ENCODE measurements at places on chromosomes 13 and 19.

DNA sequence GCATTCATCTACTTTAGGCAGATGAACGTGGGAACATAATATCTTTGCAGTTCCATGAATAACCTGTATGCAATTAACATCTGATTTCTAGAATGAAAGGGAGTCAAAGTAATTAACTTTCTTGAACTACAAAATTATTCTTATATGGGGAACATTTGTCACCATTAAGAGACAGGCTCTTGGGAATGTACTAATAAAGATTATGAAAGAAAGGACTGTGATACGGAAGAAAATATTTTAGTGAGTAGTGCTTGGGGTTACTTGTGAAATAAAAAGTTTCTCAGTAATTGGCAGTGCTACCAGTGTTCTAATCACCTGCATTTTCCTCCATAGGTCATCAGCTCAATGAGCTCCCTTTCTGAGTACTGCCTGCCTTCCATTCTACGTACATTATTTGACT lies 85.4 kb downstream of the FRY start:
- no peak for DNase-seq

DNA sequence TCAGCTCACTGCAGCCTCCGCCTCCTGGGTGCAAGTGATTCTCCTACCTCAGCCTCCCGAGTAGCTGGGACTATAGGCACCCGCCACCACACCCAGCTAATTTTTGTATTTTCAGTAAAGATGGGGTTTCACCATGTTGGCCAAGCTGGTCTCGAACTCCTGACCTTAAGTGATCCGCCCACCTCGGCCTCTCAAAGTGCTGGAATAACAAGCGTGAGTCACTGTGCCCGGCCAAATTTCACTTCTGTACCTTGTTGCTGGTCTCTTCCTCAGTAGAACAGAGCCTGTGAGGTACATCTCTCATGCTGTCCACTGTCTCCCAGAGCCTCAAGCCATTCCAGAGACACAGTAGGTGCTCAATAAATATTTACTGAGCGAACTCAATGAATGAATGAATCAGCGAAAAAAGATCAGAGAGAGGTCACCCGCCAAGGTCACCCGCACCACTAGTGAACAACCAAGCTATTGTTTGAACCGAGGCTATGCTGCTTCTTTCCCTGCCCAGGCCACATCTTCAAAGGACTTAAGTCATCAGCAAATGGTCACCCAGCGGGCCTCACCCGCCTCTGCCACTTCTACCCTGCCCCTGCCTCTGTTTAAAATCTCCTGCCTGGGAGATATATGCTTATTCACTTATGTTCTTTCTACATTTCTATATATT lies 9.3 kb downstream of the TMEM143 start:
- no peak for DNase-seq

- no peak for DNase-seq
Measured at GRCh38 chr13:91228108-91228507, 119.4 kb upstream of the MIR17HG start.

- no peak for DNase-seq
Measured at GRCh38 chr13:98133946-98134345, 8.9 kb upstream of the FARP1 start.

- DNase-seq, result peak; percentile 32
Measured at GRCh38 chr19:45455707-45456499, 11.9 kb upstream of the FOSB start.

DNA sequence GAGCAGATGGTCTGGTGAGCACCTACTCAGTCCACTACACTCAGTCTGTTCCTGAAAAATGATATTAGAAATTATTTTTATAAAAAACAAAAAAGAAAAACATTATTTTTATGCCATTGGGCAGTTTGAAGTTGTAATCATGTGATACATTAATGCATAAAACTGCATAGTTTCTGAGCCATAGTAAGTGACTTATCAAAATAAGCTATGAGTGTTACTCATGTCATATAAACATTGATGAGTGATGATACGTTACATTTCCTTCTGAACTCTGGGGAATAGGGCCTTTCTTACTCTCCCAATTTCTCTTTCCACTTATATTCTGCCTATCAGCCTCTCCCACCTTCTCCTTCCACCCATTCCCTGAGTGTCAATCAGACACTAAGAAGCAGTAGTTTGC lies 8.9 kb downstream of the ZNF805 start:
- no peak for DNase-seq

DNA sequence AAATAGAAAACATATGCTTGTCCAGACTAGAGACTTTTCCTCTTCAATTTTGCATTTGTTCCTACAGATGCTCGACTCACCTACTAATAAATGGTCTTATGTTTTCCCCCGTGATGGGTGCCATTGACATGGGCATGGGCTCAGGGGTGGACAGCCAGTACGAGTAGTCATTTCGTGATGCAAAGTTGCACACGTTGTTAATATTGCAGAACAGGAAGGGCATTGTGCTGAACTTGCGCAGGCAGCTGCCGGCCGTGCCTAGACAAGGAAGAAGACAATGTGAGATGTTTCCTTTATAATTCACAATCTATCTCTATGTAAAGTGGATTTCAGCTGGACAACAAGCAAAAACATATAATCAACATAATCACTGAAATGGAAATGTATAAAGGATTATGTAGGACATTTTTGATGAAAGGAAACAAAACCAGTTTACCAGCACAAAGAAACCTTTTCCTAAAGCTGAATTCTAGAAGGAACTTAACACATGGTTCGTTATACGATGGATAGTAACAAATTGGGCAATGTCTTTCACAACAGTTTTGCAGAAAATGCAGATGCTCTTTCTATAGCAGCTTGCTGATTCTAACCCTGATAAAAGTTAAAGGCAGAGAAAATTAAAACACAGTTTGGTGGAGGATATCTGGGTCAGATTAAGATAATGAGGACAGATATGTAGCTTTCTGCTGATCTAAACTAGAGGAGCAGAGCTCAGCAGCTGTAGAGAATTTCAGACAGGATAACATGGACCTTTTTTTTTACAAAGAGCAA lies 145.7 kb downstream of the COL4A1 start:
- no peak for DNase-seq

GRCh38 chr19:3338541-3339181 lies 27.7 kb upstream of the NFIC start:
- DNase-seq, result peak; percentile 32

GRCh38 chr19:30815889-30816580 lies 443.9 kb downstream of the ZNF536 start:
- DNase-seq, result no peak

DNA sequence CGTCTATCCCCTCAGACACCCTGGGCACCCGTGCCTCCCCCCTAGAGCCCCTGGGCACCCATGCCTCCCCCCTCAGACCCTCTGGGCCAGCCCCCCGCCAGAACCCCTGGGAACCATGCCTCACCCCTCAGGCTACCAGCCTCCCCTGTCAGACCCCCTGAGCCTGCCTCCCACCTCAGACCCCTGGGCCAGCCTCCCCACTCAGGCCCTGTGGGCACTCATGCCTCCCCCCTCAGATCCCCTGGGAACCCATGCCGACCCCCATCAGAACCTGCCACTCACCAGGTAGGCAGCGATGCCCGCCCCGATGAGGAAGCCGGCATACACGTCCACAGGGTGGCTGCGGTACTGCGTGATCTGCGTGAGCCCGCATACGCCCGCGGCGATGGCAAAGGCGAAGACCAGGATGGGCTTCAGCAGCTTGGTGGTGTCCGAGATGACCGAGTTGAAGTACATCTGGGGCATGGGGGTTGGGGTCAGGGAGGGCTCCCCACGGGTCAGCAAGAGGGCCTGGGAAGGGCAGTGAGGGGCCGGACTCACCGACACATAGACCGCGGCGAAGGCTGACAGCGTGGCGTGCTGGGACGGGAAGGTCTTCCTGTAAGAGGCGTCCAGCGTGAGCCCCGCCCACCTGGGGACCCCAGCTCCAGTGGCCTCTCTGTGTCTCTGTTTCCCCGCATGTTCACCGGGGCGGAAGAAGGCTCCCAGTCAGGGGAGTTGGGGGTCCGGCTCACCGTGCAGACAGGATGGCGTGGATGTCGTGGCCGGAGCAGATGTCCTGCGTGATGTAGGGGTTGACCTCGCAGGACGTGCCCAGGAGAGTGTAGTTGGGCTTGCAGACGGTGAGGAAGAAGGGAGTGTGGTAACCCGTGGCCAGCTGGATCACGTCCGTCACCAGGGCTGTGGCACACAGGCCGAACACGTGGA lies 7.3 kb downstream of the PLPPR3 start:
- DNase-seq, result no peak

All from stimulated activated CD4-positive, alpha-beta T cell treated with anti-CD3 and anti-CD28 coated beads, Interleukin-12 subunit alpha, Interleukin-12 subunit beta, amount 100 ng/mL, for 4 hours (primary cell).